Astrocyte of the spinal cord (primary cell): ENCODE measurements at places on chromosomes 11 and 22.

DNA sequence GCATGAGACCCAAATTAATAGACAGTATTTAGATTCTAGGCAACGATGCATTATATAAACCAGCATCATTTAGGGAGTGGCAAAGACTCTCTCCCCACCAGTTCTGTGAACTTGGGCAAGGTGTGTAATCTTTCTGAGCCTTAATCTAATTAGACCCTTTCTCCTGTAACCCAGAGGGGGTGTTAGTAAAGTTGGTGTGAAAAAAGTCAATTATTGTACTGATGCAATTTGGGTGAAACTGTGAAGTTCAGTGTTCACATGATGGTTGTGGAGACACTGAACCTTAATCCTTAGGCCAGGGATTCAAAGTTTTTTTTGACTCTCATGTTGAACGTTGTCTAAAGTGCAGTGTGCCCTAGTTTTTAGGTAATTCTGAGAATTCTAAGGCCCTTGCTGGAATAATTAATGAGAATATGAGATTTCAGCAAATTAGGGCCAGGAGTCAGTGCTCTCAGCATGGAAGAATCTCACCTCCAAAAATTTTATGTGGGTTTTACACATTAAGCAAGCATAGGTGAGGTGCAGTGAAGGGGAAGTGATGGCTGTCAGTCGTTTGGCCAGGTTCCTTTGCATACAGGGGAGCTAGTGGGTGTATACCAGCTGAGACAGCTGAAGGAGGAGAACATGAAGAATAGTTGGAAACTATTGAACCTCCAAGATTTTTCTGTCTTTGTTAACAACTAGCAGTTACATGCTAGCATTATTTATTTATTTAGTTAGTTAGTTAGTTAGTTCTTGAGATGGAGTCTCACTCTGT, 94.2 kb downstream of the PTPRJ start:
- DNase-seq, result no peak

DNA sequence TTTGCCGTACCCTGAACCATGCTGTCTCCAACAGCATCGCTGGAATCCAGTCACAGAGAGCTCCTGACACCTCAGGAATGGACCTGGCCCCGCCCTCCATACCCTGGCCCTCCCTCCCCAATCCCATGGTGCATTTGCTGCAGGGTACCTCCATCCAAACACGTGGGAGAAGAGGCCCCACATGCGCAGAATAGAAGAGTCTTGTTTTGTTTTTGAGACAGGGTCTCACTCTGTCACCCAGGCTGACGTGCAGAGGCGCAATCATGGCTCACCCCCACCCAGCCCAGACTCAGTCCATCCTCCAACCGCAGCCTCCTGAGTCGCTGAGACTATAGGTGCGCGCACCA, 2.3 kb upstream of the PNPLA2 start:
- no peak for DNase-seq

DNA sequence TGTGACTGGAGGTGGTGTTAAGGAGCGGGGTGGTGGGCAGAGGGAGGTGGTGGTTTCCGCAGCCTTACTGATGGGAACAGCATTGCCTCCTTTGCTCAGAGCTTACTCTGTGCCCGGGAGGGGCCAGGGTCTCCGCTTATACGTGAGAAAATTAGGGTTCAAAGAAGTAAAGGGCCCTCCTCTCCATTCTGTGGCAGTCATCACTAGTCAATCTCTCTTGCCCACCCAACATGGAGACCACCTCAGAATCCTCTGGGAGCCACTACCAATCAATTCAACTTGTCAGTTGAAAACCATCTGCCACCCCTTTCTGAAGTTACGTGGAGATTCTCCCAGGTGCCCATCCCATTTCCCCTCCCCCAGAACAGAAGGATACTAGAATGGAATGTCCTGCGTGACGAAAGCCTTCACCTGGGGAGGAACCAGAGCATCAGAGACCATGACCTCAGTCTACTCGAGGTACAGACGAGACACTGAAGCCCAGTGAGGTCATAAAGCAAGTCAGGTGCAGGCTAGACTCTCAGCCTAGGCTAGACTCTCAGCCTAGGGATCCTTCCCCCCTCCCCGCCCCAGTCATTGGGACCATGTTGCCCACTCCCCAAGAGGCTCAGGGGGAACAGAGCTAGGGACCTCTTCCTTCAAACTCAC, 2.0 kb downstream of the SELENOM start:
- no peak for DNase-seq

GRCh38 chr11:13965337-13965736, 2.8 kb downstream of the SPON1 start:
- DNase-seq, result no peak
